T-helper 2 cell (primary cell): ENCODE measurements at places on chromosomes 2 and 18.

GRCh38 chr18:55421615-55422419 is 166.2 kb downstream of the TCF4 start:
- no peak for DNase-seq

DNA sequence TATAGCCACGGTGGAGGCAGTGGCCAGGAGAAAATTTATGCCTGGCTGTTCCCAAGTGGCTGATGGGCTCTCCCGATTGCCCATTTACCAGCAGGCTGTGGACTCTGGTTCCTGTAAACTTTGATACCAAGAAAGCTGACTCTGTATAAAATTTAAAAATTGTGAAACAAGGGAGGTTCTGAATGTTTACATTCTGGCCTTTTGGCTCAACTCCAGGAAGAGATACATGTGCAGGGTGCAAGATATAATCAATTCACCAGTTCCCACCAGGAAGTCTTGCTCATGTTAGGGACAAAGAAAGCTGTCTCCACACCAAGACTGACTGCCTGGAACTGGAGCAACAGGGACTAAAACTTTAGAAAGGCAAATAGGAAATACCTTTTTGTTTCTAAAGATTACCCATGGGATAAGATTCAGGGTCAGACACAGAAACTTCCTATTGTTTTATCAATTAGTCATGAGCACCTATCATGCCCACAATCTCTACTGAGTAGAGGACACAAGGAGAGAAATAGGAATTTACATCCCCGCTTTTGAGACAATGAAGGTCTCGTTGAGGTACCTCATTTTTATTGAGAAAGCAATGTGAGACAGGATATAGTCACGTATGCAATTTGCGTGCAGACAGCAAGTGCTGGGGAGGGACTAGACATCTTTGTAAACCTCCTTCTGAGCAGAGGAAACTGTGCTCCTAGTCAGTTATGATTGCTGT is 123.5 kb downstream of the LIPG start:
- DNase-seq, result no peak

GRCh38 chr2:164386231-164386630 is 235.1 kb downstream of the GRB14 start:
- DNase-seq, result no peak

DNA sequence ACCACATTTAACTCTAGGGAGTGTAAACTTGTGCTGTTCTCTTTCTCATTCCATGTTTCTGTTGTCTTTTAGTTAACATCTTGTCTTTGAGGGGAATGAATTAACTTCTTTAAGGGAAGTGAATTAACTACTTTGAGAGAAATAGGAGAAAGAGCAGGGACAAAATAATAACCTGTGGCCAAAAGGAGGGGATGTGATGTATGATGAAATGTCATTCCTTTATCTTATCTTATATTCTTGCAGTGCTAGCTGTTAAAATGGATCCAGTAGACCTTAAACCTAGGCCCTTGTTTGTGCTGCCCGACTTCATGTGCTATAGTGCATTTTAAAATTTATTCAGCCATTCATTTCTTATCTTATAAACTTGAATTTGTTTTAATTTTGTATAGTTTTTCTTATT is 18.4 kb downstream of the ABI2 start:
- DNase-seq, result no peak

DNA sequence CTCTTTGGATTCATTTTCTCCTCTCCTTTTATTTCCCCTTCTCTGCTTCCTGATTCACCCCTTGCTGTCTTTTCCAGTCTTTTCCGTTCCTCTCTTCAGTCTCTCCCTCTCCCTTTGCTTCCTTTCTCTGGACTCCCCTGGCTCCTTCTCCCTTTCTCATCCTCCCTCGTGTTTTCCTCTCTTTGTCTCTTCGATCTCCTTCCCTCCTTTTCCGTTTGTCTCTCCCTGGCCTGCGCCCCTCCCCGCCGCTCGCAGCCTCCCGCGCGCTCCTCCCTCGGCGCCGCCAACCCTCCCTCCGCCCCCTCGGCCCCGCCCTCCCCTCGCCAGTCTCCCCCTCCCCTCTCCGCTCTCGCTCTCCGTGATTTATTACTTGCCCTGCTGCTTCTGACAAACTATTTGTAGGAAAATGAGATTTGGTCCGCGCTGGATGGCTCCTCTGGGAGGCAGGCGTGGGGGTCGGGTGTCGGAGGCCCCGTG is 46.0 kb upstream of the PAX8 start:
- peak; percentile 23 for DNase-seq

DNA sequence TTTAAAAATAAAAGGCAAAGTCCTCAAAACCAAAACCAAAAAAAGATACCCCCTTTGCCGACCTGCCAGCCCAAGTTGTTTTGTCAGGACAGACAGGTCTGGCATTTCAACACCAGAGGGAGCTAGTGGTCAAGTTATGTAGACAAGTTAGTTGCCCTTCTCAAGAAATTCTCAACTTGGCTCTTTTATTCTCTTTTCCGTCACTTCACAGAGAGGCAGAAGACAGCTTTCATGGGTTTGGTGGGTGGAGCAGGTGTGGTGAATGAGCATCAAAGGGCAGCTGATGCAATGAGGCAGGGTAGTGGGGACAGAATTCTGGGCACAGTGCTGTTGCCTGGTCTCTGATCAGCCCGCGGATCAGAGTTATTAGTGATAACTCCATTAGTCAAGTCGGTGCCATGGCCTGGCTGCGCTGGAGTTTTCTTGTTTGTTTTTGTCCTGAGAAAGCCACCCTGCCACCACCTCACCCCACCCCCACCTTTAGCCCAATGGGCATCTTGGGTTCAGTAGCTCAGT is 303.7 kb upstream of the EPAS1 start:
- peak; percentile 22 for DNase-seq

DNA sequence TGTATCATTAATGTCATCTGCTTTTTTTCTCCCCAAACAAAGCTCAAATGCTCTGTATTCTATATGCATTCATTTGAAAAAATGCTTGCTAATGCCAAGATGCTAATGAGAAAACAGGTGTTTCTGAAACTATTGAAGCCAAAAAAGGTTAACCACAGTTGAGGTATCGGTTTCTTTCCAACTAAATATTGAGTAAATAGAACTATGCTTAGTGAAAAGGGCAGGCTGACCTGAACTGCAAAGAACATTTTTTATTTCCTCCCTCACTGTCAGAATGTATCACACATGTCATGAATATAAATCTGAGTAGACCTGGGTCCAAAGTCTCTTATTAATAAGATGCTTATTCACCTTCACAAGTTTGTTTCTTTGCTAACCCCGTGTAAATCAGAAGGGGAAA is 866.6 kb downstream of the CPS1 start:
- DNase-seq, result no peak

GRCh38 chr18:47418746-47419145 is 167.3 kb upstream of the SKOR2 start:
- DNase-seq, result no peak
